ENCODE measurements at places on chromosomes 7 and 10.

DNA sequence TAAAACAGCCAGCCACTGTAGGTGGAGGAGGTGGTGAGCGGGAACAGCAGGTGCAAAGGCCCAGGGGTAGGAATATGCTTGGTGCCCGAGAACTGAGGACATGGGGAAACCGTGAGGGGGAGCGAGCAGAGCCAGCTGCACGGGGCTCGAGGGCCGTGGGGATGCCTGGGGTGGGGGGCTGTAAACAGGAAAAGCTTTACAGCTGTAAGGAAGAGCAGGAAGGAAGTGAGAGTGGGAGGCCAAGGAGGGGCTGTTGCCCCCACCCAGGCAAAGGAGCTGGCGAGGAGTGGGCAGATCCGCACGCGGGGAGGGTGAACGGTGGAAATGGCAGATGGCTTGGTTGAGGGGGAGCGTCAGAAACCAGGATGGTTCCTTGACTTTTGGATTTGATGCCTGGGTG, 34.4 kb downstream of the ZMIZ1 start:
- peaks cover 90% of the 10 kb centered on the region for H3K4me1 ChIP-seq
- H3K4me3 ChIP-seq, result peak overlapping the region; percentile 64
- H3K27ac ChIP-seq, result peak overlapping the region; percentile 43
- H3K27me3 ChIP-seq, result no peaks in the 10 kb centered on the region

GRCh38 chr10:31962826-31963588, 34.4 kb upstream of the ARHGAP12 start:
- H3K27ac ChIP-seq, result no peak overlapping the region
- peak overlapping the region; percentile 18 for H3K4me3 ChIP-seq
- no peaks in the 10 kb centered on the region for H3K27me3 ChIP-seq
- peaks cover 27% of the 10 kb centered on the region for H3K4me1 ChIP-seq
- H3K36me3 ChIP-seq, result no peaks in the 10 kb centered on the region

DNA sequence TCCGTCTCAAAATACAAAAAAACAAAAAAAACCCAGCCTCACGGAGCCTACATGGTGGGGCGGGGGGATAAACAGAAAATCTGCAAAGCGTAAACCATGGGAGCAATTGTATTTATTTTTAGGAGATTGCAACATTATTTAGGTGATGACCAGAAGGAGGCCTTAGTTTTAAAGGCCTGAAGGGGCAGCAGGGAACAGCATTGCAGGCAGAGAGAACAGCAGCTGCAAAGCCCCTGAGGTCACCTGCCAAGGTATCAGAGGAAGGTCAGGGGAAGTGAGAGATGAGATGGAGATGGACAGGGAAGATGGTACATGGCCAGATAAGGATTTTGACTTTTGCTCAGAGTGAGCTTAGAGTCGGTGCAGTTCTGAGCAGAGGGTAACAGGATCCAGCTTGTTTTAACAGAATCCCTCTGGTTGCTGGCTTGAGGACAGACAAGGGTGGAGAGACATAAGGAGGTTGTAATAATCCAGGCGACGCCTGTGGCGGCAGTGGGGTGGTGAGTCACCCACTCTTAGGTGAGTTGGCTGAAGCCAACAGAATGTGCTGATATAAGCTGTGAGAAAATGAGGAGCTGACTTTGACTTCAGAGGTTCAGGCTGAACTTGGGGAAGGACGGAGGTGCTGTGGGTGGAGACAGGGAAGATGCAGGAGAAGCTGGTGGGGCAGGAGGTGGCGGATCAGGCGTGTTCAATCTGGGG, 82.3 kb upstream of the GTF2I start:
- no peaks in the 10 kb centered on the region for H3K27me3 ChIP-seq
- H3K36me3 ChIP-seq, result no peaks in the 10 kb centered on the region
- no peak overlapping the region for H3K27ac ChIP-seq
- no peak for DNase-seq

GRCh38 chr10:7561985-7562384, 104.8 kb downstream of the ITIH5 start:
- no peaks in the 10 kb centered on the region for H3K36me3 ChIP-seq
- no peak overlapping the region for H3K4me3 ChIP-seq
- no peaks in the 10 kb centered on the region for H3K27me3 ChIP-seq
- peaks cover 2% of the 10 kb centered on the region for H3K4me1 ChIP-seq
- H3K27ac ChIP-seq, result peak overlapping the region; percentile 15

- no peaks in the 10 kb centered on the region for H3K4me1 ChIP-seq
- no peaks in the 10 kb centered on the region for H3K36me3 ChIP-seq
- DNase-seq, result no peak
- H3K4me3 ChIP-seq, result no peak overlapping the region
- no peak overlapping the region for H3K27ac ChIP-seq
These were observed 355.0 kb downstream of the GLRX3 start for GRCh38 chr10:130491011-130491692.

GRCh38 chr10:44988957-44989585, 10.5 kb upstream of the DEPP1 start:
- no peak overlapping the region for H3K4me3 ChIP-seq
- H3K4me1 ChIP-seq, result peaks cover under 1% of the 10 kb centered on the region
- H3K36me3 ChIP-seq, result no peaks in the 10 kb centered on the region
- peaks cover 25% of the 10 kb centered on the region for H3K27me3 ChIP-seq
- H3K27ac ChIP-seq, result no peak overlapping the region

- DNase-seq, result no peak
- no peaks in the 10 kb centered on the region for H3K36me3 ChIP-seq
- no peak overlapping the region for H3K4me3 ChIP-seq
These were observed 190.0 kb downstream of the CFTR start for GRCh38 chr7:117669818-117670217.

DNA sequence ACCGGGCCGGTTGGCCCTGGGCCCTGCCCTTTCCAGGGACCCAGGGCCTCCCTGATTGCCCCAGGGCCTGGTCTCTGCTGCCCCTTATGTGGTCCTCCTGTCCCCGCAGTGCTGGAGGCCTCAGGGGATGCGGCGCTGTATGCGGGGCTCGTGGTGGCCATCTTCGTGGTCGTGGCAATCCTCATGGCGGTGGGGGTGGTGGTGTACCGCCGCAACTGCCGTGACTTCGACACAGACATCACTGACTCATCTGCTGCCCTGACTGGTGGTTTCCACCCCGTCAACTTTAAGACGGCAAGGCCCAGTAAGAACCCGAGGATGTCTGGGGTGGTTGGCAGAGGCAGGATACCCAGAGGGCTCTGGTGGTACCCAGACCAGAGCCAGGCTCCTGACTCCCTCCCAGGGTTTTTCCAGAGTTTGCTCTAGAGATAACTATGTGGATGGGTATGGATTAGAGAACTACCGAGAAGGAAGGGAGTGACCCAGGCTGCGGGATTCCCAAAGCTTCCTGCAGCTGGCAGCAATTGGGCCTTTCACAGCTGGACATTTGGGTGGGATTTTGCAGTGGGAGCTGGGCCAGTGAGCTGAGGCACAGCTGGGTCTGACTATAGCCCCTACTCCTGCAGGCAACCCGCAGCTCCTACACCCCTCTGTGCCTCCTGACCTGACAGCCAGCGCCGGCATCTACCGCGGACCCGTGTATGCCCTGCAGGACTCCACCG, 28.1 kb upstream of the SLC29A3 start:
- DNase-seq, result no peak
- H3K27ac ChIP-seq, result no peak overlapping the region
- H3K36me3 ChIP-seq, result no peaks in the 10 kb centered on the region
- H3K27me3 ChIP-seq, result no peaks in the 10 kb centered on the region

DNA sequence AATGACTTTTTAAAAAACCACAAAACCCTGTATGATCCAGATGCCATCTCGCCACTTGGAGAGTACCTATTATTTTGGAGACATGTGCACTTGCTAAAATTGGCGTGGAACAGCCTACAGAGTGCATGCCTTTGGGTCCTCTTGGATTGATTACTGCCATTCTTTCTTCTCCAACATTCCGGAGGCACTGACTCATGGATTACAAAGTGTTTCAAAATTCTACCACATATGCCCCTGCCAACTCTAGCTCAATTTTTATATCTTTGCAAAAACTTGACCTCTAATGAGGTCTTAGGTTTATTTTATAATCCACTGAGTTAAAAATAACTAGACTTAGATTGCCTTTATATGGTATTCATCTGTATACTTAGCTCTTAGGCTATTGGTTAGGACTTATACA, 55.8 kb upstream of the KIF5B start:
- H3K36me3 ChIP-seq, result no peaks in the 10 kb centered on the region
- H3K4me1 ChIP-seq, result no peaks in the 10 kb centered on the region

GRCh38 chr7:38448054-38448453, 174.6 kb upstream of the TARP start:
- H3K36me3 ChIP-seq, result no peaks in the 10 kb centered on the region
- no peak overlapping the region for H3K4me3 ChIP-seq
- no peak for DNase-seq

DNA sequence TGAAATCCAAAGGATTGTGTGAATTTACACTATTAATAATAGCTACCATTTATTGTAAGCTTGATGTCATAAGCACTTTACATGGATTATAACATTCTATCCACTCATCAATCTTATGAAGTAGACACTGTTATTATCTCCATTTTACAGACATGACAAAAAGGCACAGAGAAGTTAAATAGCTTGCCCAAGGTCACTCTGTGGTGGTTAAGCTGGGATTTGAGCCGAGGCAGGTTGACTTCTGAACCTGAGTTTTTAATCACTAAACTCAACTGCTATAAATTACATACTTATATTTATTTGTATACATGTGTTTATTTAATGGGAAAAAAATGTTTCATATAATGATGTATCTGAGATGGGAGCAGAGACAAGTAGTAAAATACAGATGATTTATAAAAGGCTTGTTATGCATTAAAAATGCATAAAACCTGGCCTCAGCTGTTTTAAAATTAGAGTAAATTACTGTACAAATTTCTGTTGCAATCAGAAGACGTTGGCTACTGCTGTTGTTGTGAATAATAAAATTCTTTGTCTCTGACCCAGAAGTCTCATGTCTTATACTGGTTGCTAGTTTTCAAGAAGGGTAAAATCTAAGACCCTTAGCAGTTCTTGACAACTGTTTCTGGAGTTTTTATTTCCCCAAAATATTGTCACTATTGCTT, 61.1 kb upstream of the CALD1 start:
- DNase-seq, result no peak
- H3K4me1 ChIP-seq, result no peaks in the 10 kb centered on the region
- H3K4me3 ChIP-seq, result no peak overlapping the region

DNA sequence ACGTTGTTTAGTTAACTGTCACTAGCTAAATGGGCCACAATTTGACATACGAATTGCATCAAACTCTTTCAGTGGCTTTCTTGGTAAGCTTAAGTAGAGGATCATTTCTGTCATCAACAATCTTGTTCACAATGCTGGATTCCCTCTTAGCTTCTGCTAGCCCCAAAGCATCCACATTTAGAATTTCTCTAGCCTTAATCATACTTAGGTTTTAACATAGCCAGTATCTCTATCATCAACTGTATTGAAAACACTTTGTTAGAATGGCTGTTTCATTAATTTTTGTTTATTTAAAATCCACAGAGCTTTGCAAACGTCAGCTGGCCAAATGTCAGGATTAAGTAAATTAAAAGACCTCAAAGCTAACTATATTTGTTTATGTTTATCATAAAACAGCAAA, 41.1 kb downstream of the ABRAXAS2 start:
- H3K4me1 ChIP-seq, result no peaks in the 10 kb centered on the region
- H3K36me3 ChIP-seq, result peaks cover 4% of the 10 kb centered on the region

GRCh38 chr10:80351220-80351619, 5.3 kb downstream of the DYDC1 start:
- no peaks in the 10 kb centered on the region for H3K4me1 ChIP-seq
- no peak overlapping the region for H3K4me3 ChIP-seq
- H3K36me3 ChIP-seq, result no peaks in the 10 kb centered on the region
- DNase-seq, result no peak
- H3K27me3 ChIP-seq, result peaks cover 47% of the 10 kb centered on the region

DNA sequence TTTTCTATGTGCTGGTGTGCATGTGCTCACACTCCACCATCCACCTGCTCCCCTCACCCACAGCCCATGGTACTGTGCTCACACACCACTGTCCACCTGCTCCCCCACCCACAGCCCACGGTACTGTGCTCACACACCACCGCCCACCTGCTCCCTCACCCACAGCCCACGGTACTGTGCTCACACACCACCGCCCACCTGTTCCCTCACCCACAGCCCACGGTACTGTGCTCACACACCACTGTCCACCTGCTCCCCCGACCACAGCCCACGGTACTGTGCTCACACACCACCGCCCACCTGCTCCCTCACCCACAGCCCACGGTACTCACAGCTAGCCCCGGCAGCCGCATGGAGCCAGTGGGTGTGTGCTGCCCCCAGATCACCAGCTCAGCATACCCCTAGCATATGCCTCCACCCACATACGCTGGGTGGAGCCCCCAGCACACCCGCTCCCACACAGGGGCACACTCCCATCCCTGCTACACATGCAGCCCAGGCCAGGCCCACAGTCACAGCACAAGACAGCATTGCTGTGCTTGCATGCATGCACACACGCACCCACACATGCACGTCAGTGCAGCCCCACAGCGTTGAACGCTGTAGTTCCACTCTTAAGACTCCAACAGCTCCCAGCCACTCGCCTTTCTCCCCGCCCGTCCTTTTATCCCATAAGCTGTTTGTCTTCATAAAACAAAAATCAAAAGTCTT, 62.0 kb downstream of the PAX2 start:
- H3K4me1 ChIP-seq, result peaks cover 2% of the 10 kb centered on the region
- H3K27me3 ChIP-seq, result peaks cover 98% of the 10 kb centered on the region
- H3K4me3 ChIP-seq, result no peak overlapping the region
- DNase-seq, result no peak

GRCh38 chr10:122044713-122045112, 55.8 kb downstream of the TACC2 start:
- no peaks in the 10 kb centered on the region for H3K36me3 ChIP-seq
- H3K27ac ChIP-seq, result no peak overlapping the region
- H3K4me3 ChIP-seq, result no peak overlapping the region
- no peak for DNase-seq
- no peaks in the 10 kb centered on the region for H3K4me1 ChIP-seq
- peaks cover 4% of the 10 kb centered on the region for H3K27me3 ChIP-seq

DNA sequence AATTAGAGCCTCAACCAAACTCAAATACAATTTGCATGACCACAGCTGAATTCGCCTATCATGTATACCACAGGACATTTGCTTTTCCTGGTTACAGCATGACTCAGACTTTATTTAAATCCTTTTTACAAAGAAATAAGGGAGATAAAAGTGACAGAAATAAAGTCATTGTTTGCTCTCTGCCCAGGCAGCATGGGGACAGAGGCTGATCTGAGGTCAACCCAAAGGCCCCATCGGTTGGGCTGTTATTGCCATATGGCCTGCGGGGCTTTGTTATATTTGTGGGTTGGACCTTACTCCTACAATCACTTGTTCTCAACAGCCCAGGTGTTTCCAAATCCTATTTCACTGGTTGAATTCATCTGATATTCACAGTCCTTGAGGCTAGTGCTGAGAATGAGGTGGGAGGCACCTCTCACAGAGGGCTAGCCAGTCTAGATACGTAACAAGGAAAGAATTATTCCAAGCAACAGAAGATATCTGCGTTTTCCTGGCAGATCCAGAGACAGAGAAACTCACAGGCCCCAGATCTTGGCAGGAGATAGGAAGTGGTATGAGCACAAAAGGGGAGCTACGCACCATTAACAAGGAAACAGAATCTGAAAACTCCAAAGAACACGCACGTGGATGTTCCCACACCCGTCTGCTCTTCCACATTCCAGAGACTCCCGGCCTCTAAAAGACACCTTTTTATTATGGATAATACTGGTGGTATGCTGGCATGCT, 117.3 kb downstream of the HIPK2 start:
- peaks cover 2% of the 10 kb centered on the region for H3K36me3 ChIP-seq
- no peak overlapping the region for H3K4me3 ChIP-seq
- no peaks in the 10 kb centered on the region for H3K27me3 ChIP-seq
